ENCODE measurements at places on chromosomes 6 and 20.

DNA sequence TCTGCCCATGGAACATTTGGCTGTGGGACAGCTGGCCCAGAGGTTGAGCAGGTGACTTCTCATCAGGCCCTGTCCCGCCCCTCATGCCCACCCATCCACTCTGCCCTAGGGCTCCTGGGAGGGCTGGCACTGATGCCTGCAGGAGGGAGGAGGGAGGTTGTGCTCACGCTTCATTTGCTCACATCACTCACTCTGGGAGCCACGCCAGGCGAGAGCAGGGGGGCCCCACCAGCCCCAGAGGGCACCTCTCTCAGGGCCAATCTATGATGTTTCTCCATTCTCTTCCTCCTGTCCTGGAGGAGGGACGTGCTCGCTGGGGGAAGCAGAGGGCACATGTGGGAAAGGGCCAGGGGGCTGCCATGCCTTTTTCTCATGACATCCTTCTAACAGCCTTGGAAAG, 10.9 kb upstream of the GLP1R start:
- DNase-seq = no peak

- DNase-seq = no peak
Observed at GRCh38 chr20:46057856-46058598, 29.0 kb downstream of the SLC12A5 start.

GRCh38 chr20:22692119-22692475, 107.7 kb upstream of the FOXA2 start:
- no peak for DNase-seq

- no peak for DNase-seq
Observed at GRCh38 chr6:43159599-43159998, 11.5 kb upstream of the SRF start.

DNA sequence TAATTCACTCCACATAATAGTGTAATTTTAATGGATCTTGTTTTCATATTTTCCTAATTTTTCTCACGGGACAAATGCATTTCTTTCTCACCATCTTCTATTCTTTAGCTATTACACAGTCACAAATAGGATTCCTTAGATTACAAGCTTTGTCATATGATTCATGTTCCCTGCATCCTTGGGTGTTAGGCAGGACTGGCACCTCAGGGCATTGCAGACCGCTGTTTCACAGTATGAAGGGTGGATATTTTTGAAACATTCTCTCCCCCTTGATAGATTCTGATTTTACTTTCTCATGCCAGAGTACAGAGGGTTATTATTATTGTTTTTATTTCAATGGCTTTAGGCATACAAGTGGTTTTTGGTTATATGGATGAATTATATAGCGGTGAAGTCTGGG, 602.5 kb downstream of the PHF3 start:
- DNase-seq = no peak

- DNase-seq = no peak
Observed at GRCh38 chr20:25042531-25043498, 15.1 kb downstream of the ACSS1 start.

DNA sequence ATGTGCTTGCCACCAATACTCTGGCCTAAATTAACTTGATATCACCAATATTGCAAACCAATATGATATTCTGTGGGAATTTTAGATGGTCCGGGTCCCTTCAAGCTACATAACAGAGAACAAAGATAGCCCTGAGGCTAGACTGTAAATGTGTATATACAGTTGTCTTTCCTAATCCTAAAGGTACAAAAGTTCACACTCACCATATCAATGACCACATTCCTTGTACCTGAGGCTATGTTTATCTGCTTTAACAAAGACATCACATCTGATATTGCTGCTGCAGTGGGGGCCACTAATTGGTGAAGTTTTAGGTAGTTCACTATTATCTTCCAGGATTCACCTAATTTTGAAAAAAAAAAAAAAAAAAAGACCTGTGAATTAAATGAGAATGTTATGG, 38.6 kb upstream of the VGLL2 start:
- no peak for DNase-seq

DNA sequence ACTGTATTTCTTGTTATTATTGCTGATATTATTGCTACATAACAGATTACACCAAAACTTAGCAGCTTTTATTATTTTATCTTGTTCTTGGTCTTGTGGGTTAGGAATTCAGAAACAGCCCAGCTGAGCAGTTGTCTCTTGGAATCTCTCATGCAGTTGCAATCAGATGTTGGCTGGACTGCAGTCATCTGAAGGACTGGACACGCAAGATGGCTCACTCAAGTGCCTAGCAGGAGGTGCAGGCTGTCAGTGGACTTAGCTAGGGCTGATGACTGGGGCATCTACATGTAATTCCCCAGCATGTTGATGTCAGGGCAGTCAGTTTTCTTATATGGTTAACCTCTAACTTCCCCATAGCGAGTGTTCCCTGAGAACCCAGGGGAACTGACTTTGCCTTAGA, 128.6 kb upstream of the PLCB4 start:
- DNase-seq = no peak

DNA sequence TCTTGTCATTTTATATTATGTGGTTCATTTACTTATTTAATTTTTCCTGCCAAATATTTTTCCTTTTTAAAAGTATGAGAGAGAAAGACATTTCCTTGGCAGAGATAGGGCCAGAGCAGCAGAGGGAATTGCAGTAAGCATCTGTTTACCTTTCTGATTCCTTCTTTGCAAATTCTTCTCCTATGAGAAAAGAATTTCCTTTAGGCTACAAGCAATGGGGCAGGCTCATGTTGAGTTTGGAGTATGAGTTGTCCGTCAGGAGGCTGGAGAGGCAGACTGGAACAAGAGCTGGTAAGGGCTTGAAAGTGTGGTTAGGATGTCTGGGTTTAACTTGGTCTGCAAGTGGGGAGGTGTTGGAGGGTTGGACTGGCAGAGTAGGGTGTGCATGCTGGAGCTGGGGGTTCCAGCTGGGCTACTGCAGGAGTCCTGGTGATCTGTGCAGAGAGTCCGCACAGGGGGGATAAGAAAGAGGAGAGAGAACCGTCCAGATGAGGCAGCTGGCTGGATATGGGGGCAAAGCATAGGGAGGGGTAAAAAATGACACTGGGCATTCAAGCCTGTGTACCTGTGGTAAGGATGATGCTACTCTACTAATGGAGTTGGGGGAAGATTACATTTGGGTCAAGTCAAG, 19.7 kb downstream of the TIAM2 start:
- no peak for DNase-seq

DNA sequence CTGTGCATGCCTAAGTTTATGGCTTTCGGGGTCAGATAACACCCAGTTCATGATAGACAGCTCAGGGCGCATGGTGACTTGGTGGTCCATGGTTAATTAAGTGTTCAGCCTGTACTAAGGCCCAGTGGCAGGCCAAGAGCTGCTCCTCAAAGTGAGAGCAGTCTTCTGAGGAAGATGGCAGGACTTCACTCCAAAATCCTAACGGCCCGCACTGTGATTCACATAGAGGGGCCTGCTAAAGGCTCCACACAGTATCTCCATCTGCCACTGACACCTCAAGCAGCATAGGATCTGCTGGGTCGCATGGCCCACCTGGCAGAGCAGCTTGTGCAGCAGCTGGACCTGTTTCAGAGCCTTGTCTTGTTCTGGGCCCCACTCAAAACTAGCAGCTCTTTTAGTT, 10.6 kb upstream of the CST7 start:
- DNase-seq = no peak

GRCh38 chr6:91088515-91088914, 501.6 kb upstream of the MAP3K7 start:
- DNase-seq = no peak
